ENCODE measurements at places on chromosomes 6 and 20. TPM values are rescaled to one million over a fixed set of nuclear protein-coding genes. Genes with fewer than 3 reads are reported as not detected.

DNA sequence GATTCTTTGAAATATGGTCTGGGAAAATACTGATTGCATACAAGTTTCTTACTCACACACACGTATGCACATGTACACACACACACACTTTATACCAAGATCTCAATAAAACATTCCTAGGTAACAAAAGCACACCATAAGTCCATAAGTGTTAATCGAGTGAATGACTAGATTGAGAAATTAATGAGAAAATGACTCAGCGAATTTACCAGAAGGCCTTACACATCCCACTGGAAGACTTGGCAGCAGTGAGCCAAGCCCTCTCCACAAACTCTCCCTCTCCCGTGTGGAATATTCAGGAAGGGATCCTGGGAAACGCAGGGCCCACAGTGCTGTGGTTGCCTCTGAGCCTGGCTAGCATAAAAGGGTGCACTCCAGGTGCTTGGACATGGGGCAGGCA lies 227.2 kb downstream of the LY86 start:
- DNase-seq, result no peak

- peak; percentile 72 for DNase-seq
Observed at GRCh38 chr6:7543789-7544424, 2.4 kb downstream of the DSP start.

DNA sequence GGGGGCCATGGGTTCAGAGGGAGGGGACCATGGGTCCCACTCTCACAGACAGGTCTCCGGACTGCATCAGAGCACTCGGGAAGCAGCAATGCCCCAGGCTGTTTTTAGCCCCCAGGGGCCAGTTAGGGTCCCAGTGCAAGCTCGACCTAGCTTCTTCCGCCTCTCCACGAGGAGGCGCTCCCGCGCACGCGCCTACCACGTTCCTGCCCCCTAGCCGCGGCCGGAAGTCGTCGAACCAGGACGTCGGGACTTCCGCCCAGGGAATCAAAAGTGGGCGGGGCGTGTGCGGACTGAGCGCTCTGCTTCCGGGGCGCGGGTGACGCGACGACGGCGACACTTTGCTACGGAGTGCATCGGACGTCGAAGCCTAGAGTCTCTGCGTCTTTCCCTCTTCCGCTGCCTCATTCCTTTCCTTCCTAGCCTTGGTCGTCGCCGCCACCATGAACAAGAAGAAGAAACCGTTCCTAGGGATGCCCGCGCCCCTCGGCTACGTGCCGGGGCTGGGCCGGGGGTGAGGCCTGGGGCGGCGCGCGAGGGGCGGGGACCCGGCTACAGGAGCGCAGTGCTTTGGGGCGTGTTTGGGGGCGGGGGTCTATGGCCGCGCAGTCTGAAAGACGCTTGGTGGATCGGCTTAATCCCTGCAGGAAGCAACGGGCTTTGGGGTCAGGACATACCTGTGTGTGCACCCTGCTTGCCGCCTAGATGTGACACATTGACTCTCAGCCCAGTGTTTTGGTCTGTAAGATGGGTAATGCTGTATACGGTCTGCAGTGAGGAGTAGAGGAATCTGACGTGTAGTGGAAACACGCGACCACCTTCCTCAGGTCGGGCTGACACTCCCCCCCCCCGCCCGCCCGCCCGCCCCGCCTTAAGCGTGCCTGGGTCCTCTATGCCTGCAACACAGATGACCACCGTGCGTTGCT lies at the start of gene PRPF6:
TSS of gene PRPF6 (plus strand) at position 327 of the 923 bp plus-strand sequence. CDS start at position 441, 114 bp downstream.
- DNase-seq, result peak; percentile 98

GRCh38 chr20:24834310-24834709 lies 114.8 kb upstream of the CST7 start:
- no peak for DNase-seq

DNA sequence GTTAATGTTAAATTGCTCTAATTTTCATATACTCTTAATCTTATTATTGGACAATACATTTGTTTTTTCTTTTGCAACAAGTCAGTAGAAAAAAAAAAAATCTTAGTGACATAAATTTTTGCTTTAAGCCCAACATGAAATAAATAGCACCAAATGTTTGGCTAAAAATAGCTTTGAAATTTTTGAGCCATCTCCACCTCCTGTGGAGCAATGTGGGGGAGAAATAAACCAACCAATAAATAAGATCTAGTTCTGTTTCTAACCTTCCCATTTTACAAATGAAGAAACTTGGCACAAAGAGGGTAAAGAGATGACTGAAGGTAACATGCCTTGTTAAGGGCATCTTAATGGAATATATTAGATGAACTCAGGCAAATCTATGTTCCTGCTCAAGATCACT lies 91.4 kb downstream of the PRKN start:
- no peak for DNase-seq

DNA sequence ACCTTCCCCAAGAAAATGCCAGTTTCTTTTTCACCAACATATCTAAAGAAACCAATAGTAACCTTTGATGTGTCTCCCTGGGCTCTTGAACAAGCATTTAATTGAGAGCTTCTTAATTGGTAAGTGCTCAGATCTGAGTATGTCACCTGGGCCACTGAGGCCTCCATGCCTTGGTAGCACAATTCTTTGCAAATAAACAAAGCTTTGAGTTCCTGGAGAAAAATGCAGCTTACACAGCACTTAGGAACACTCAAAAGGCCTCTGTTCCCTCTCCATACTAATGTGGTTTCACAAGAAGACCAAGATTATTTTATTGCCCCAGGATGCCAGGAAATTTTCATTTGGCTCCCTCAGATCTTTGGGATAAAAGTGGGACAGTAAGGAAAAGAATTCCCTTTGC lies 217.6 kb upstream of the CEP162 start:
- no peak for DNase-seq

- peak; percentile 51 for DNase-seq
Observed at GRCh38 chr20:37194621-37195417, 15.5 kb upstream of the MROH8 start.

DNA sequence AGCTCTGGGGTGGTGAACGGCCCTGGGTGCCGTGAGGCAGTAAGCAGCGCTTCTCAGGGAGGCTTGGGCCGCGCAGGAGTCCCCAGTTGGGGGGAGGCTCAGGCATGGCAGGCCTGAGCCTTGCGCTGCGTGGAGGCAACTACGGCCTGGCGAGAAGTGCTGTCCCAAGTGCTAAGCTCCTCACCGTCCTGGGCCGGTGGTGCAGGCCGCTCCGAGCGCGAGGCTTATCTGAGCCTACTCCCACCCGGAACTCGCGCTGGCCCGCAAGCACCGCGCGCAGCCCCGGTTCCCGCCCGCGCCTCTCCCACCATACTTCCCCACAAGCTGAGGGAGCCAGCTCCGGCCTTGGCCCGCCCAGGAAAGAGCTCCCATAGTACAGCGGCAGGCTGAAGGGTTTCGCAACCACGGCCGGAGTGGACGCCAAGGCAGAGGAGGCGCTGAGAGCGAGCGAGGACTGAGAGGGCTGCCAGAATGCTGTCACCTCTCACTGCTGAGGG lies 1.8 kb upstream of the WRNIP1 start:
- DNase-seq, result no peak

DNA sequence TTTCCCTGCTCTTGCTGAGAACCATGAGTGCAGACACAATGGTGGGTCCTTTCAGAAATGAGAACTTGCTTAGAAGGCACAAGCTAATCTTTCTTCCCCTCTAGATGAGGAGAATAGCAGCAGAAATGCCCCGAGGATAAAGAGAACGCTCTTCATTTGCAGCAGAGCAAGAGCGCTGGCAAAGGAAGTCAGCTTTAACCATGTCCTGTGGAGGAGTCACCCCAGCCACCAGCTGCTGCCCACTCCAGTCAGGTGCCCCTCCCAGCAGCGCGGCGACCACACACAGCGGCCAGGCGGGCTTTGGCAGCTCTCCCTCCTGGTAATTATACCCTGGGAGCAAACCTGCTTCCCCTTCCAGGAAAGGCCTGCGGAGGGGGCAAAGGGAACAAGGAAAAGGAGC lies 42.4 kb upstream of the EMILIN3 start:
- DNase-seq, result no peak

- DNase-seq, result no peak
Observed at GRCh38 chr6:66402873-66403272, 695.8 kb upstream of the EYS start.

GRCh38 chr6:44074813-44075646 lies 52.2 kb downstream of the MRPL14 start:
- no peak for DNase-seq

TP53TG5 gene
- total RNA-seq, result 2.4 TPM

FAM83B gene
- total RNA-seq, result 13.1 TPM

WFDC5 gene
- not detected for total RNA-seq

NR2E1 gene
- total RNA-seq, result not detected

All from endodermal cell (in vitro differentiated cells).